ENCODE measurements at places on chromosomes 7 and 10.
A peak's percentile ranks its signal among the peaks of the same experiment; 100 is the strongest.

GRCh38 chr10:24550680-24551079 is 173.0 kb downstream of the ARHGAP21 start:
- DNase-seq, result no peak

DNA sequence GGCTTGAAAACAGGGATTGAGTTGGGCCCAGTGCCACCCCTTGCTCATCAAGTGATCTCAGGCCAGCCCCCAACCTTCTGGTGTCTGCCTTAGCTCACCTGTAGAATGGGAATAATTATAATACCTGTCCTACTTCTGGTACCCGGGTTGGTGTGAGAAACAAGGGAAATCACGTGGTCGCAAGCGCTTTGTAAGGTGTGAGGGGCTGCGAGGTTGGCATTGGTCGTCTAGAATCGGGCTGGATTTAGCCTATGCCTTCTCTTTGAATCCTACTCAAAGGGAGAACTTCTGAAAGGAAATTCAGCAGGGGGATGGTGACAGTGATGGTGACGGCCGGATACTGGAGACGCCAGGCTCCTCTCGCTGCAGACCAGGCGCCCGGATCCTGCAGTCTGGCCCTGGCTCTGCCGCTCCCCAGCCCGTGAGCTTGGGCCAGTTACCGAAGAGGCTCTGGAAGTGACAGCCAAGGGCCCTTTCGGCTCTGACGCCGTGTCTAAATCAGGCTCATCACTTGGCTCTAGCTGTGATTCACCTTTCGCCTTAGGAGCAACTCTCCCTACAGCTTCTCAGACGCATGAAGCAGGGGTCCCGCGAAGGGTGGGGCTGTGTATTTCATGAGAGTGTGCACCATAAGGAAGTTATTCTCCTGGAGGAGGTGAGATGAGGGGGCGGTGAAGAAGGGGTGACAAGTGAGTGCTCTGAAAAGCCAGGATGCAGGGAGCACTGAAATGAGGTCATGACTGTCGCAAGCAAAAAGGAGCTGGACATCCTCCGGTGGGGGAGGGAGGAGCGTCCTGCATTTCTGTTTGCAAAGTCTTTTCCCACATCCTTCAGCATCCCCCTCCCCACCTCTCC is 4.0 kb upstream of the CREB5 start:
- no peak for DNase-seq

DNA sequence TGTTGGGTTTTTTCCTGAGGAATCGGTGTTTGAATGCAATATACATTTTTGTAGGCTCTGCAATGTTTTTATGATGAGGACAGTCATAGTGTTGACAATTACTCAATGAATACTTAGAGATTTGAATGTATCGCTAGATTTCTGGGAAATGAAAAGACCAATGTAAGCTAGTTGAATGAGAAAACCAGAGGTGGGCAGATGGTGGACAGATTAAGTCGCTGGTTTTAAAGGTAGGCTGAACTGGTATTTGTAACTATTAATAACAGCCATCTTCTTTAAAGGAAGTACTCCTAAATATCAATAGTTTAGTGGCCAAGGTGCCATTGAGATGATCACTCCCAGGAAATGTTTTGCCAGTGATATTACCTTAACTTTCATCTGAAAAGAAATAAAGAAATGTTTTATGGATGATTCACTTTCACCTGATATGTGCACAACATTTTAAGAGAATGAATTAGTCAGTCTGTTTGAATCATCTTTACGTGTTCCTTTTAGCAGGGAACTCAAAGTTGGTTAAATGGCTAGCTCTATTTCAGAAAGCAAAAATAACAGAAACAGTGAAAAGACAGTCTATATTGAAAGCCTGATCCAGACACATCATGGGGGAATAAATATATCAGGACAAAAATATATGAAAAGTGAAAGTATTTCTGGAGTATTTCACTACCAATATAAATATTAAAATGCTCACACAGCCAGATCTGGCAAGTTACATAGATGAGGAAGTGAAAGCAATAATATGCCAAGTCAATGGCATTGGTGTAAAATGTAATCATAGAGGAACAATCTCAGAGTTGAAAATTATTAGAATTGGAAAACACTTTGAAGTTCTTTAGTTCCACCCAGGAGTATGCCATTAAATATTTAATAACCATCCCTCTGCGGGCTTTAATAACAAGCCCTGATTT is 20.7 kb downstream of the MET start:
- no peak for DNase-seq

- DNase-seq, result no peak
Measured at GRCh38 chr10:69397972-69398371, 18.7 kb downstream of the TACR2 start.

DNA sequence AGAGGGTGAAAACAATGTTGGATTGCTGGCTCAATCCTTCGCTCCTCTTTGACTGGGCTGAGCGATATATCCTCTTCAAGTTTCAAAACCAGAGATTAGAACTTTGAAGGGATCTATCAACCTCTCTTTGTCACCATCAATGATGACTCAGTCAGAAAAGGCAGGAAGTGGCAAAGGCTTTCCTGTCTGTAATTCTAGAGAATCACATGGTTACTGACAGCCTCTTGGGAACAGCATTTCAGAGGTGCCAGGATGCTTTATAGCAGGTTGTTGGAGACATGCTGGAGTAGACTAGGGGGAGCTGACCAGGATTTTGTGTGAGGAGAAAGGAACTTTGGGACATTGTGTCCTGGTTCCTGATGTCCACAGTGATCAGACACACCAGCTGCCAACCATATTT is 81.3 kb downstream of the PRKCQ start:
- peak; percentile 54 for DNase-seq

DNA sequence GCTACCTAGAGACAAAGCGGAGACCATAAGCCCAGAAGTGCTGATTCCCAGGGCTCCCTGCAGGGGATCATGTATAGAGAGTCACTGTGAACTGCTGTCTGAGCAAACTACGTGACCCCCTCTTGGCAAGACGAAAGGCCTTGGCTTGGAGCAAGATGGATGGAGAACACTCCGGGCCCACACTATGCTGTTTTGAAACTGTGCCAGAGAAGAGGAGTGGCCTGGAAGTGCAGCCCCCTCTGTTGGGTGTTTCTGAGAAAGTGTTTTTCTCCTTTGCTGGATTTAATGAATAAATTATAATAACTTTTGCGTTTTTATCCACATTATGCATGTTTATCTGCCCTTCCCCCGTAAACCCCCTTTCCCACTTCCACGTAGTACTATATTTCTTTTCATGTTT is 639.3 kb upstream of the GALNT17 start:
- DNase-seq, result no peak

DNA sequence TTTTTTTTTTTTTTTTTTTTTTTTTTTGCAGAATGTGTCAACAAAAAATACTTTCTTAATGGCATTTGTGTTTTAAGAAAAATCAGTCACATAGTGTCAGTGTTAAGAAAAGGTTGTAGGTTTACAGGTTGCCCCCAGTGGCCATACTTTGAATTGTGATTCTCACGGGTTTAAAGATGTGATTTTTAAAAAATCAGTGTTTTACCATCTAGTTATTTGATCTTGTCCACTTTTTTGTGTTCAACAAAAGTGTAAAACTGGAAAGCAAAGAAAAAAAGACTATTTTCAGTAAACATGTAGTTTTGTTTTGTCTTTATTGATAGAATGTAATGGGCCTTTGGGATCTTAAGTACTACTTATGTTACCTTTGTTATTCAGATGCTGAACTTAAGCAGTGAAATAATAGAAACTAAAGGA is 25.7 kb downstream of the SUV39H2 start:
- peak; percentile 25 for DNase-seq

DNA sequence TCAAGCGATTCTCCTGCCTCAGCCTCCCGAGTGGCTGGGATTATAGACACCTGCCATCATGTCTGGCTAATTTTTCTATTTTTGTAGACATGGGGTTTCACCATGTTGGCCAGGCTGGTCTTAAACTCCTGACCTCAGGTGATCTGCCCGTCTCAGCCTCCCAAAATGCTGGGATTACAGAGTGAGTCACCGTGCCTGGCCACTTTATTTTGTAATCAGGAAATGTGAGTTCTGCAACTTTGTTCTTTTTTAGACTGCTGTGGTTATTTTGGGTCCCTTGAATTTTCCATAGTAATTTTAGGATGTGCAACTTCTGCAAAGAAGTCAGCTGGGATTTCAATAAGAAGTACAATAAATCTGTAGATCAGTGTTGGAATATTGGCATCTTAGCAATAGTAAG is 96.8 kb downstream of the CYTH3 start:
- DNase-seq, result no peak

DNA sequence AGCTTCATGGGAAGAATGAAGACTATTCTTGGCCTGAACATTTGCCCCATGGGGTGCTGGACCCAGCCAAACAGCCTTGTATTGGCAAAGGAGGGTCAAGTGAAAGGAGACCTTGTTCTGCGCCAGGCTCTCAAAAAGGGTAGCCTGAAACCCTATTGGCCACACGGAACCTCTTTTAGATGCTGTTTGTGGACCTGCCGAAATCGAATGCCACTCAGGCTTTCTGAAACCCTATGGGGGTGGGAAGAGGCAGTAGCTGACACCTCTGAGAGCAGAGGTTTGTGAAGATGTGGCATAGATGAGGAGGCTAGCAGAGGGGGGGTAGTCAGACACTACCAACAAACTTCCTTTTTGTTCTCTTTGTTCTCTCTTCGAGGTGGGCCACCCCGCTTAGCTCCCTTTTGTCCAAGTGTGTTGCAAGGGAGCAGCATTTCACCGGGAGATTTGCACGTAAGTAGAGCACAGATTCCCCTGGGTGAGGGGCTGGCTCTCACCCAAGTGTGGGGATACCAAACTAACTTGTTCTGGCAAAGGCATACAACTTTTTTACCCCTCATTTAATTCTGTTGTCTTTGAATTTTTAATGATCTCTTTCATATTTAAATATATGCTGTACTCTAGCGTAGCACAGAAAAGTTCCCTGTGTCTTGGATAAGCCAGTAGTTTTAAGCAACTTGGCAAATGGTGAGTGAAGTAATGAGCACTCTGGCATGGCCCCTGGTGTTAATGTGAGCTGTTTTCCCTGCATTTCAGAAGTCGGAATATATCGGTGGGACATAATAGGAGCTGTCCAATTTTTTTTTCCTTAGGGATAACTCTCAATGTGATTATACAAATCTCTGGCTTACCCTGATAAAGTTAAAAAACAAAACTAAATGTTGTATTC is 107.7 kb downstream of the SEPTIN7 start:
- no peak for DNase-seq

DNA sequence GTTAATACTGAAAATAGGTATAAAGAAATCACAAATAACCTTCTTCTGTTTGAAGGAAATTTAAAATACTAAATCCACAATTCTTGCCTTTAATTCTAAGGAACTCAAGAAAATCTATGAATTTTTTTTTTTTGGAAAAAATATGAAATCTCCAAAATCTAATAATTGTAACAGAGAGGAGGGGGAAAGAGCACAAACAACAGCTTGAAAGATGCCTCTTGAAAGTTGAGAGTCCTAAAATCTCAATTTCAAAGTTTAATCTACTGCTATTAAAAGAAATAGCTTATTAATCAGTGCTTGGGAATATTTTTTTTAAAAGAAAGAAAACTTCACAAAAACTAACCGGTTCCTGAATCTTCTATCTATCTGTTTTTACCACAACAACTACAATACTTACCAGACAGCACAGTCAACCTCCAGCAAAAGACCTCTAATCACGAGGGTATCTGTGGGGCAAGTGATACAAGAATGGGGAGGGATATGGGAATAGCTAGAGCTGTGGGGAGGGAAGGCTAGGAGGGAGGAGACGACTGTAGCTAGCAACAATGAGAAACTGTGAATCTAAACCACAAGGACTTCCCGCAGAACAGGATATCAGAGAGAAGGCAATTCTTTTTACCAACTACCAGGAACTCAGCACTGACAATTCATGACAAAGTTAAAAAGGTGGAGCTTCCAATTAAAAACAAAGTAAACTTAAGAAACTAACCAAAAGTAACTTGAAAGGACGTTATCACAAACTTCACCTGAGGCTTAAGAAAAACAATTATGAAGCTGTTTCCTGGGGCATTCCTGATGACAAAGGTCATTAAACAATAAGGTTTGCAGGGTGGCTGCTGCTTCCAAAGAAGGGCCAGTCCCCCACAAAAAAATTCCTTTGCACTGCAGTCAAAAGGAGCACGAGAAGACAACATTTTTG is at the start of gene USP54:
Gene USP54 (minus strand): TSS at position 462 of the 919 bp plus-strand sequence. CDS start 15,684 bp downstream, outside the sequence.
- DNase-seq, result no peak

DNA sequence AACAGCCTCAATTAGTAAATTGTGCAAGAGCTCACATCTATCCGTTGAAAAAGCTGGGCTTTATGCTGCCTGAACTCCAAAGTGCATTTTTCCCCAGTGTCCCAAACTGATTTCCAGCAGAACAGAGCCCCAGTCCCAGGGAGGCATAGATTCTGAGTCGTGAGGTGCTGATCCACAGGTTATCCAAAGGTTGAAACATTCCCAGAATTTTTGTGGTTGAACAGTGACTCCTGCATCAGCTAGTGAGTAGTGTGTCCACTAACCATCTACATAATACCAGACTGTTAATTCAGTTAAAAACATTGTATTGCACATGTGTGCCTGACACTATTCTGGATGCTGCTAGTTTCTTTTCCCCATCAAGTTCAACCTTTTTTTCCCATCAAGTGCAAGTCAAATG is 761.5 kb downstream of the GATA3 start:
- DNase-seq, result no peak

DNA sequence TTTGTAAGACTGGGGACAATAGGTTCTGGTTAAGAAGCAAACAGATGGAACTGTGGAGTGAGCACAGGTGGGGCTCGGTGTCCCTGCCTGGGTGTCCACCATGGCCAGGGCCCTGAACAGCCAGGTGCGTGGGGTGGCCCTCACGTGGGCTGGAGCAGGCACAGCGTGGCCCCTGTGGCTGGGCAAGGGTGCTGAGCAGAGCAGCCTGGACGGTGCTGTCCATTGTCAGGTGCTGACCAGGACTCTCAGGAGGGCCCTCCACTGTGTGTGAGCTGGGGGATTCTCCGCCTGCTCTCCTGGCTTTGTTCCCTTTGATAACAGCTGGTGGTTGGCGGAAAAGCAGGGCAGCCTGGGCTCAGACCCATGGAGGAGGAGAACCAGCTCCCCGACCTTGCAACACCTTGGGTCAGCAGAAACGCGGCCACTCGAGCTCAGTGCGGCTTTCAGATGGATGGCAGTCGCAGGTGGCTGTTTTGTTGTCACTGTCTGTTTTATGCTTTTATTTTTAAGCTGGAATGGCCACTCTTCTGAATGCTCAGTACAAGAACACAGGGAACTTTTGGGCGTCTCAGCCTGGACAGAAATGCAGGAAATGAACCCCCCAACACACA is 273.9 kb upstream of the ADARB2 start:
- DNase-seq, result no peak

GRCh38 chr10:103232772-103233488 is 12.8 kb upstream of the RPEL1 start:
- no peak for DNase-seq

DNA sequence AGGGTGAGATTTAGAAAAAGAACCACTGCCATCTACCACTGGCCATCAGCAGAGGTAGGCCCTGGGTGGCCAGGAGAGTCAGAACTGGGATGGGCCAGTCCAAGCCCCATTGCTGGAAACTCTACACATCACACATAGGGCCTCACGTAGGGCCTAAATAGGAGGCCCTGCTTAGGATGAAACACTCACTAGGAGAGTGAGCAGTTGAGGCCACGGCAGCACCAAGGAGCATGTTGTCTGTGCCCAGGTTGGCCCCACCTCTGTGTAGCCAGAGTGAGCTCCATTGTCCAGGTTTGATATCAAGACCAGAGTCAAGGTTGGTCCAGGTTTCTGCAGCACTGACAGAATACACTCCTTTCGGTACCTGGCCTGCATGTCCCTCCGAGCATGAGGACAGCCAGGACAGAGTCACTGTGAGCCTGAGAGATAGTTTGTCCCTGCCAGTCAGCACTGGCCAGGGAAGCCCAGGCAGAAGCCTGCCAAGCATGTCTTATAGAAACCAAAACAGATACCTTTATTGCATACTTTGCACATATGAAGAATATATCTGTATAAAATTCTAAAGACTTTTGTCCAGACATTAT is 77.9 kb upstream of the CAMK2B start:
- DNase-seq, result no peak

All from stimulated activated CD4-positive, alpha-beta T cell treated with anti-CD3 and anti-CD28 coated beads, Interleukin-4, amount 100 ng/mL, for 24 hours (primary cell).